Left lobe of liver (tissue), 2 donors: ENCODE measurements at places on chromosomes 1 and 21.

DNA sequence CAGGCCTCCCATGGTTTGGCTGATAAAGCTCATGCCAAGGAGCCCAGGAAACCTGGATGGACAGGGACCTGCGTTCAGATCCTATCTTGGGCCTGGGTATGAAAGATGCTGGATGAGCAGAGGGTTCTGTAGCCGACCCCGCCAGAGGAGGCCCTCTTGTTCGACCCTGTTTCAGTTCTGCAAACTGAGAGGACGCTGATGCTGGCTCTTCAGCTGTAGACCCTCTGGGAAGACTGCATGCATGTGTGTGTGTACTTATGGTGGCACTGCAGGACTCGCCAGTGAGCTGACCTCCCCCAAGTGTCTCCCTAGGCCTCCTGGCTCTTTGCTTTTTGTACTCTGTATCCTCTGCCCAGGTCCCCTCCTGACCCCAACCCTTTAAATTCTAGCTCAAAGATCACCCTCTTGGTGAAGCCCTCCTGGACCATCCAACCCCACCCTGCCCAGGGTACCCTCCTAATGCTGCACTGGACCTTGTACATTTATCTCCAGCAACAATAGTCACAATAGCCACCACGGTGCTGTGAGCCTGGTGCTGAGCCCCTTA, 1.6 kb downstream of the EPS8L3 start:
- peak; percentile 38 for DNase-seq

GRCh38 chr1:208722592-208722991, 478.4 kb upstream of the PLXNA2 start:
- no peak for DNase-seq

GRCh38 chr1:908661-909060, 15.1 kb upstream of the SAMD11 start:
- DNase-seq, result no peak

- no peak for DNase-seq
Measured at GRCh38 chr1:160220301-160220700, 15.1 kb downstream of the PEA15 start.

DNA sequence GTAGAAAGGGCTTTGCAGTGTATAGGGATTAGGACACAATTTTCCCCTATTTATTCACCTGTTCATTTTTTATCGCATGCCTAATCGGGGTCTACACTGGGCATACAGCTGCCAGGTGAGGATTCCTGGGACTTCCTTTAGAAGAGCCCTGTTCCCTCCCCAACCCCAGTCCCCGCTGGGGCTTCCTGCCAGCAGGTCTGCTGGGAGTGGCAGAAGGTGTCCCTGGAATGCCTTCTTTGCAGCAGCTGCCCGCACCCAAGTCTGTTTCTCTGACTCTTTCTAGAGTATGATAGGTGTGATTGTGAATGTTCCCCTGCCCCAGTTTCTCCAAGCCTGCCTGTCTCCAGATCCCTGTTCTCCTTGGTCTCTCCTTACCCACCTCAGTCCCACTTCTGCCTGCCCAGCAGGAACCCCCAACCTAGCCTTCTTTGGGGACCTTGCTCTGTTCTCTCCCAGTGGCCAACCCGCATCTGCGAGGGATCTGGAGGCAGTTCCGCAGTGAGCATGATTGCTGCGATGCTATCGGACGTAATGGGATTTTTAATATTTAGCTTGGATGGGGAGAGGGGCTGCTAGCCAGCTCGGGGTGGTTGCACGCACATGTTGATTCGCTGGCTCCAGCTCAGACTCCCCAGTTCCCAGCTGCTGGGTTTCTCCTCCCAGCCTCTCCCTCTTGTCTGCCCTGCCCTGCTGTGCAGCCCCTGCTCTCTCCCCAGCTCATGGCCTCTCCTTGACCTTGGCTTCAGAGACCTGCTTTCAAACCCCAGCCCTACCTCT, 79.8 kb downstream of the EPHB2 start:
- DNase-seq, result no peak

DNA sequence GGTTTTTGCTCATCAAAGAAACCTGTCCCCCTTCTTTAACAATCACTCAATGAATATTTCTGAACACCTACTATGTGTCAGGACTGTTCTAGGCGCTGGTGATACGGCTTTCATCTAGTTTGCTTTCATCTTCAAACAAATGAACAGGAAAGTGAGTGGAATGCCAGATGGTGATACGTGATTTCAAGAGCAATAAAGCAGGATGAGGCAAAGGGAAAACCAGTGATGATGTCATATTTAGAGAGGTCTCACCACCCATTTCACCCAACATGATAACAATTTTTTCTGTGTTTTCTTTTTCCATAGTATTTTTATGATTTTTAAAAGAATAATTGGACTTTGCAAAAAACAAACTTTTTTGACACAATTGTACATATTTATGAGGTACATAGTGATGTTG, 11.3 kb upstream of the SLC6A17 start:
- no peak for DNase-seq

DNA sequence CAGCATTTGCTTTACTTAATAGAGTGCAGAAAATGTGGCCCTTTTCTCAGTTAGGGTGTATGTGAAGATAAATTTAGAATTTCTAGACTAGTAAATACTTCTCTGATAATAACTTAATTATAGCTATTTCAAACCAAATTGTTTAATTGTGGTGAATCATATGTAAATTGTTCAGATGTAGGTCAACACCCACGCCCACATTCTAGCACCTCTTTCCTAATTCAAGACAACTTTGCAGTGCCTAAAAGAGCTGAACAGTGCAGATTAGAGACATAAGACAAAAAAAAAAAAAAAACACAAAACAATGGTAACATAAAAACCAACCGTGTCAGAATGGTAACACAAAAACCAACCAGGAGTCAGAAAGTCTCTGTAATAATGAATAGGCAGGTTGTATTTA, 758.3 kb downstream of the USP25 start:
- no peak for DNase-seq
